ENCODE measurements at places on chromosomes 6 and 20.
A peak's percentile ranks its signal among the peaks of the same experiment; 100 is the strongest.

GRCh38 chr6:89117211-89118108 lies at the start of gene SRSF12:
TSS of gene SRSF12 (minus strand) at chr6:89118071. CDS start at chr6:89117887, 184 bp downstream.
- peak; percentile 3 for DNase-seq

- DNase-seq = no peak
Measured at GRCh38 chr6:140437619-140438345, 1063.3 kb upstream of the CITED2 start.

DNA sequence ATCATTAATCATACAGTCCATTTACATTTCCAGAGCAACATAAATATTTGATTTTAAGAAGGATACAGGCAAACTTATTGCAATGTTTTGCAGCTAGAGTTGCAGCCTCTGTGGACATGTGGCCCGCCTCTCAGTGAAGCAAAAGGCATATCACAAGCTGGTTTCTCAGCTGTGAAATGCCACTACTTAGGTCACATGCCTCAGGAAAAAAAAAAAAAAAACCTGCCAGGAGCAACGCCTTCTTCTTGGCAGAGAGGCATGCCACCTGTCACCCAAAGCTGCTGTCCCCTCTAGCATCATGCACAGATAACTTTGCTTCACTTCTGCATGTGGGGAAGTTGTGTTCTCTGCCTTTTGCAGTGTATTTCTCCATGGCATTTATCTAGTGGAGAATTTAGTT lies 18.5 kb downstream of the GRM1 start:
- no peak for DNase-seq

GRCh38 chr6:169972101-169972651 lies 220.8 kb downstream of the ERMARD start:
- no peak for DNase-seq

DNA sequence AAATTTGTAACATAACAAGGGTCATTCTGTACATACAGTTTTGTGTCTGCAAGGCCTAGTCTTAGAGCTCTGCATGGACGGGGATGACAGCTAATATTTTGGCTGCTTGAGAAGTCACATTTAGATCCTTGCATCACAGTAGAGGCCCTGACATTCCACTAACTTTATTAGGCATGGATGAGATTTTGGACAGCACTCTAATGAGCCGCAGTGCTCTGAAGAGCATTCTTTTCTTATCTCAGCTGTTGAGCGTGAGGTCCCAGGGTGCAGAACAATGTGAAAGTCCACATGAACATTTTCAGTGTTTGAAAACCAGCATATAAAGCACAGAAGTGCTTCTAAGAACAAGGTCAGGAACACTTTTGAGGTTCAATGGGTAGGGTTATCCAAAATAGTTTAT lies 58.9 kb downstream of the IPCEF1 start:
- DNase-seq = no peak

DNA sequence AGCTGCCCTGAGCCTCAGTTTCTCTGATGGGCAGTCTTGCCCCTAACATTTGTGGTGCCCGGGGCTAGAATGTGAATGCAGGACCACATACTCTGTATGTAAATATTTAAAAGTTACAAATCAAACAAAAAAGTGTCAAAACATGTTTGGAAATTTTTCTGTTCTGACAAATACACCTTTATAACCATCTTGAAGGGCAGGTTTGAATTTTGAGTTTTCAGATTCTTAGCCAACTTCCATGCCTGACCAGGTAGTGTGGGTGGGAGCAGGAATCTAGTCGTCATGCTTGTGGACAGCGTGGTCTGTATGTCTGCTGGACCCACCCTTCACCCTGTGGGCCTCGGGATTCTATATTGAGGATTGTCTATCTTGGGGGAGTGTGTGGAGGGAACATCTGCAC lies 325.1 kb downstream of the SOX4 start:
- DNase-seq = no peak

DNA sequence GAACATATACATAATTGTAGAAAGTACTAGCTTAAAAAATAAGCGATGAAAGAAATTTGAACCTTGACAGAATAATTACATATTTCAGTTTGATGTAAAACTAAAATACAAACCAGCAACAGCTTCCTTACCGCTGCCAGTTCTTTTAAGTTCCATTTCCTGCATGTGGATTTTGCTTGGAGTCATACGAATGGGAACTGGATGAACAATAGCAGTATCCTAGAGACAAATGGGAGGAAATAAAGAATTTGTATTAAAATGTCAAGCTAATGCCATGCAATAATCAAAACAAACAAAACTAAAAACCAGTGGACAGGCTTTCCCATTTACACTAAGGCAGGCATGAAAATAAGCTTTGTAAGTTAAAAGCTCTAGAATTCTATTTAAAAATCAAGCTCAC lies 67.1 kb downstream of the REPS1 start:
- no peak for DNase-seq

DNA sequence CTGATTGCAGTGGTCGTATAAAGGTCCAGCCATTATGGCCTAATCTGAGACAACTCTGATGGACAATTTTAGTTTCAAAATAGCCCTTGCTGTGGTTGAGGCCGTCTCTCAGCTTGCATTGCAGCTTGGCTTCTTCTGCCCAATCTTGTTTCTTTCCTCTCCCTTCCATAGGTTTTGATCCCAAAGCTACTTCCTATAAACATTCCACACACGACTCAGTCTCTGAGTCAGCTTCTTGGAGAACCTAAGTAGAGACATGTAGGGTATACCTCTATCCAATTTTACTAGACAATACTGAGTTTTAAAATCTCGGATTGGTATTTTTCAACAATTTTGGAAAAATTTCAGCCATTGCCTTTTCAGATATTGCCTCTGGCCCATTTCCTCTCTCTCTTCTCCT lies 13.4 kb downstream of the IYD start:
- DNase-seq = no peak

- DNase-seq = no peak
Measured at GRCh38 chr20:50874111-50874757, 57.0 kb downstream of the ADNP start.

DNA sequence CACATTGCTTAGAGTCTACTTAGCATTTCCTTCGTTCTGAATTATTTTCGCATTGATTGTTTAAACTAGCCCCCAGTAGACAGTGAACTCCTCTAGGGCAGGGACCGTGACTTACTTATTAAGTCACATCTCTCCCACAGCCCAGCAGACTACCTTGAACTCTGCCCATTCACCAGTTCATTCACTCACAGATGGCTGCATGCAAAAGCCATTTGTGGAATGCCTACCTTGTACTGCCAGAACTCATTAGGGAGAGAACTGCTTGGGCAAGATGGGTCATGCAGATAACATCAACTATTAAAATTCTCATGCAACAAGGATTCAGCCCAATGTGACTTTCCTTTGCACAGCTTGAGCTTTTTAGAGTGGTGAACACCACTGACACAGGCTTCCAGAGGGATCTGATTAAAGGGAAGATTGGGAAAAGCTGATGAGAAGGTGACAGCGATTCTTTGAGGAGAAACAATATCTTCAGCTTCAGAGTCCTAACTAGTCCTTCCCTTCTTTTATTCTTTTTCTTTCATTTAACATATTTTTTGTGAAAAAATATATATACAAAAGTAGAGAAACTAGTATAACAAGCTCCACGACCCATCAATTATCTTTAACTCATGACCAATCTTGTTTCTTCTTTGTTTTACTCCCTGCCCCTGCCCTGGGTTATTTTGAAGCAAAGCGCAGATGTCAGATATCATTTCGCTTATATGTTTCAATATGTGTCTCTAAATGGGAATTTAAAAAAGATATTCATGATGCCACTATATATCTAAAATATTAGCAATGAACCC lies 273.9 kb downstream of the CDC5L start:
- no peak for DNase-seq

DNA sequence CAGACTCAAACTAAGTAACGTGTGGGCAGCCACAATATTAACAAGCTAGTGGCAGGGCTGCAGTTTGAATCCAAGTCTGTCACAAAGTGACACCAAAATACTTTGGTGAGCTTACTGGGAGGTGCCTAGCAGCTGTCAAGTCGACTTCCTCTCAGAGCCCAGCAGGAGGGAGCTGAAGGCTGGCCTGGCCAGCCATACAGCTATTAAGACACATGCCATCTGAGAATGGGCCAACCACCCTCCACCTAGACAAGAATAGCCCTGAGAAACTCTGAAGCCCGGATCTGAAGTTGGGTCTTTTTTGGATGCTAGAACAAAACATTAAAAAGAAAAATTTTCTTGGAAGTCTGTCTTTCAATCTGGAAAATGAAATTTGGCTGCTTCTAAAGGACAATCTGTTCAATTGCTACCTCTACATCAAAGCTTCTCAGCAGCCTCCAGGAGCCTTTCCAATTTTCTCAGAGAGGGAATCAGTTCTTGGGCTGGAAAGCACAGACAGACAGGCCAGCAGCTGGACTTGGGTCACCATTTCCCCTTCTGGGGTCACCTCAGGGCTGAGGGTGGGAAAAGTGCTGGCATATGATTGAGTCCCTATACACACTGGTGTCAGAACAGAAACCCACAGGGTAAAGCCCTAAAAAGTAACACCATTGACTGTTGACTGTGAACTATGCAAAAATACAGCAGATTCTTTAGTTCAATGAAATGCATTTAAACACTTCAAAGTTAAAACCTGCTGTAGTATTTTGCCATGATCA lies 42.9 kb downstream of the UQCC1 start:
- no peak for DNase-seq

DNA sequence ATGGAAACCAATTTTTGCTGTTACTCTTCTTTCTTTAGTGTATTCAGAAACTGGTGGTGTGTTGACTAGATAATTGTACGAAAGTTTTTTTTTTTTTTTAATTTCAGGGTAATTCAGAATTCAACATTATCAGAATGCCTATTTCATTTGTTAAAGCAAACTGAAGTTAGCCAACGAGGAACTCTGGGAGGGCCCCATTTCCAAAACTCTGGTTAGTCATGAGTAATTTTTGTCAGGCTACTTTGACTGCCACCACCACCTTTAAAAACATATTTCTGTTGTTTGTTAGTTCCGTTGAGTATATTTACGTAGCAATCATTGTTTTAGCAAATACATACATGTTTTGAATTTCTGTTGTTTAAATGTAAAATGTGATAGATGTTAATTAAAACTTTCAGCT lies 763 bp downstream of the ZKSCAN8 start:
- no peak for DNase-seq

DNA sequence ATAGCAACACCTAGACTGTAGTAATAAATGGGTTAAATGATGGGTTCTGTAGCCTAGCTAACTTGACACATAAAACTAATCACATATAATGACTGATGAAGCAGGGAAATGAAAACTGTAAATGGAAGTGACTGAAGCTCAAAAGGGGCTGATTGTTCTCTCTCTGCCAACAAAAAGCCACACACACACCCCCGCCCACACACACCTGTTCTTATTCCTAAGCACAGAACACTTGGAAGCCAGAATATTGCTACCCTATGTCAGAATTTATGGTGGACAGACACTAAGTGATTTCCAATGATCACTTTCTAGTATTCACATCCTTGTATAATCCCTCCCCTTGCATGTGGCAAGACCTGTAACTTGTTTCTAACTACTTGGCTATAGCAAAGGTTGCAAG lies 603.5 kb downstream of the UTRN start:
- no peak for DNase-seq

GRCh38 chr6:4372866-4373265 lies 237.5 kb upstream of the ECI2 start:
- no peak for DNase-seq

GRCh38 chr20:38373231-38373867 lies 27.1 kb downstream of the LBP start:
- no peak for DNase-seq

GRCh38 chr6:15515660-15516375 lies 147.0 kb downstream of the DTNBP1 start:
- DNase-seq = no peak

- DNase-seq = no peak
Measured at GRCh38 chr6:55694148-55694547, 115.2 kb upstream of the HMGCLL1 start.

DNA sequence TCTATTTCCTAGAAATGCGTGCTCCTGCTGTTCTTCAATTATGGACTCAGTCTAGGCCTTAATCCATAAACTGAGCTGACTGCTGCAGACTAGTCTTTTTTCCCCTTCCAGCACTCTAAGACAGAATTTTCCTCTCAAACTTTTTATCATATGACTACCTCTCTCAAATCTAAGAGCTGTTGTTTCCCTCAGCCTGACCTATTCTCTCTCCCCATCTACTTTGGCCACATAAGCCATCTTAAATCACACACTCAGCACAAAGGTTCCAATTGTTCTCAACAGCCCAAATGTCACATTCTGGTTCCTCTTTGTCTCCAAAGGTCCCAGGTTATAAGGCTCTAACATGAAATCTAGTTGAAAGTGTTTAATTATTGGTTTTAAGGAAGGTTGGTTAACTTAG lies 85.2 kb downstream of the PRSS35 start:
- DNase-seq = no peak

- DNase-seq = no peak
Measured at GRCh38 chr20:3658019-3658715, 5.0 kb downstream of the GFRA4 start.

- DNase-seq = no peak
Measured at GRCh38 chr6:156599978-156600590, 177.1 kb upstream of the ARID1B start.

DNA sequence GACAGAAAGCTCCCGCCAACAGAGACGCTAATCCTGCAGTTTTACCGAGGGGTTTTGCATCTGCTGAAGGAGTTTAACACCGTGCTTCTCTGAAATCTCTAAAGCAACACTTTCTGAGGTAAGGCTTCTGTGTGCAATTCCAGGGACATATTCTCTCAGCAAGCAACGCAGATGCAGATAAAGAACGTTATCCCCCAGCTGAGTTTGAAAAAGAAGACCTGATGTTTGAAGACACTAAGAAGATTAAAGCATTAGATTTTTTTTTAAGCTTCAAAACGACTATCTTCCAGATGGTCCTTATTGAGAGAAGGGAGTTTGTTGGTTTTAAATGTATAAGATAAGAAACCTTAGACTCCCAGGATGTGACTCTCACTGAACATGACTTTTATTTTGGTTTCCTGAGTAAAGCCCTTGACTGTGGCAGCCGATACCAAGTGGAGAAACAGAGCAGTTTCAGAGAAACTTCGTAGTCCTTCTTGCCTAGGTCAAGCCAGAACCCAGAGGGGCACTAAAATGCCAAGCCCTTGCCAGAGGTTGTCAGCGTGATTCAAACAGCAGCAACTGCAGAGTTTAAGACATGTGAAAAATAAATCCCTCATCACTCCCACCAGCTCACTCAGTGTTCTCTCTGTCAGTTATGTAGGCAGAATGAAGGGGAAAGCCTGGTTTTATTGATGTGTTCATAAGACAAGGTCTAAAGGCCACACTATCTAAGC lies 353.3 kb upstream of the CNR1 start:
- DNase-seq = no peak

- DNase-seq = no peak
Measured at GRCh38 chr6:110509617-110510241, 33.3 kb upstream of the SLC22A16 start.

GRCh38 chr6:85124472-85125354 lies 325.2 kb upstream of the NT5E start:
- no peak for DNase-seq

Measured in effector memory CD4-positive, alpha-beta T cell (primary cell).